ENCODE measurements at places on chromosomes 2 and 18. TPM values are rescaled to one million over a fixed set of nuclear protein-coding genes. Genes with fewer than 3 reads are reported as not detected.

GRCh38 chr2:238777369-238778067 lies 70.4 kb upstream of the TWIST2 start:
- no peak for DNase-seq
- no peak overlapping the region for H3K4me3 ChIP-seq

DNA sequence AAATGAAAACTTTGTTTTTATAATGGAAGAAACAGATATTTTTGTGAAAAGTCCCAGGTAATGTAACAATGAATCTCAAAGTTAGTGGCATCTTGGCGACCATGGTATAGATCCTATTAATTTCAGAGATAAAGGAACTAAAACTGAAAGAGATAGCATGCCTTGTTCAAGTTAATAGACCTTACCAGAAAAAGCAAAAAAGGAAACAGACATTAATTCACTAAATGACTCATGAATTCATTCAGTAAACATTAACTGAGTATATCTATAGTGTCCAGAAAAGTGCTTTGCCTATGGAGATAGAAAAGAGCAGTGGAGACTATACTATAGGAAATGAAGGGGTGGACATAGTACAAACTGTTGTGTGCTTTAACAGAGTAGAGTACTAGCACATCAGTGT lies 763.3 kb downstream of the TRIB2 start:
- no peaks in the 10 kb centered on the region for H3K36me3 ChIP-seq
- H3K27ac ChIP-seq: no peak overlapping the region
- no peak overlapping the region for H3K4me3 ChIP-seq
- no peaks in the 10 kb centered on the region for H3K27me3 ChIP-seq
- DNase-seq: no peak

DPP4 gene
- total RNA-seq: 12.6 TPM

RNF152 gene
- 0.39 TPM for total RNA-seq
